ENCODE measurements at places on chromosomes 13 and 19. TPM values are rescaled to one million over a fixed set of nuclear protein-coding genes. Genes with fewer than 3 reads are reported as not detected.

Gene SHISA2
- total RNA-seq = 1.8 TPM

Gene ZNF540
- total RNA-seq = 2.6 TPM

Gene ZNF480
- total RNA-seq = 6.3 TPM

Gene FGF22
- not detected for total RNA-seq

Gene CEACAM3
- total RNA-seq = not detected

Gene PPM1N
- total RNA-seq = not detected

Gene FCAR
- not detected for total RNA-seq

Gene FXYD5
- total RNA-seq = 11.5 TPM

Gene TEX29
- total RNA-seq = not detected

Gene CYP4F11
- not detected for total RNA-seq

Gene TSSK6
- total RNA-seq = 2.6 TPM

Gene CASP14
- not detected for total RNA-seq

Gene OXGR1
- not detected for total RNA-seq

Gene SIGLEC5
- not detected for total RNA-seq

Gene CTXN1
- 10.2 TPM for total RNA-seq

GRCh38 chr13:23609414-23609760 lies 39.2 kb downstream of the TNFRSF19 start:
- no peaks in the 10 kb centered on the region for H3K27me3 ChIP-seq
- no peak for DNase-seq
- H3K36me3 ChIP-seq = no peaks in the 10 kb centered on the region
- H3K4me3 ChIP-seq = no peak overlapping the region

DNA sequence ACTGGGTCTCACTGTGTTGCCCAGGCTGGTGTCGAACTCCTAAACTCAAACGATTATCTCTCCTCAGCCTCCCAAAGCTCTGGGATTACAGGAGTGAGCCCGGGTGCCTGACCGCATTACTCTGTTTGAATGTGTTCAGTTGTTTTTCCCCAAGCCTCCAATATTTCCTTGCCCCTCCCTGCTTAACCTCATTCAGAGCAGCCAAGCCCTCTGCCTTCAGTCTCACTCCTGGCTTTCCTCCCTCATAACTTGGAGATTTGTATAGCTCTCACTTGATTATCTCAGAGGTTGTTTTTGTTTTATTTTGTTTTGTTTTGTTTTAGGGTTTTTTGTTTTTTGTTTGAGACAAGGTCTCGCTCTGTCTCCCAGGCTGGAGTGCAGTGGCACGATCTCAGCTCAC lies 11.4 kb downstream of the EPHX3 start:
- H3K27me3 ChIP-seq = no peaks in the 10 kb centered on the region
- no peak for DNase-seq
- H3K27ac ChIP-seq = no peak overlapping the region
- no peak overlapping the region for H3K4me3 ChIP-seq

GRCh38 chr13:85166891-85167290 lies 632.3 kb downstream of the SLITRK6 start:
- no peak overlapping the region for H3K4me3 ChIP-seq
- no peaks in the 10 kb centered on the region for H3K36me3 ChIP-seq
- H3K4me1 ChIP-seq = no peaks in the 10 kb centered on the region
- H3K27me3 ChIP-seq = no peaks in the 10 kb centered on the region
- no peak for DNase-seq

DNA sequence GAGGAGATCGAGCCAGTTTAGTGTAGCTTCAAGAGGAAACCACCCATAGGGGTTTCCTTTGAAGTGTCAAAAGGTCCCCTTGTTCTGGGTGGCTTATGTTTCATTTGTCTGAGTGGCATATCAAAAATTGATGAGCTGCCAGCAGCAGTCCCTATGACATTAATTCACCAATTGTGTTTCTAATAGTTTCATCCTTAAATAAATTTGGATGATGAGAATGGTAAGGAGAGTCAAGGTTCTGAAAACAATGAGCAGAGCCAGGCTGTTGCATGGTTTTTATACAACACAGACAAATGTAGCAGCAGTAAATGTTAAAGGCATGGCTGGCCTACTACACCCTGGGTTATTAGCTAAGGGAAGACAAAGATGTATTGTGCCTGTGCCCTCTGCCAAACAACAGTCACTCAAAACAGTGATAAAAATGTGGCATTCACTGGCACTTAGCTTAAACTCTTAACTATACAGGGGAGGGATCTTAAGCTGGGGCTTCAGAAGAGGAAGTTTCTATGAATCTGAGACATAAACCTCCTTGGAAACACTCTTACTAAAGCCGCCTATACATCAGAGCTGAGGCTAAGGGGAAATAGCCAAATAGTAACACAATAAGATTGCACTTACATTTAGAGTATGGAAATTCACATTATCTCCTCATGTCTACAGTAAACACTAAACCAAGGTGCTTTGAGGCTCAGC lies 200.5 kb downstream of the POU4F1 start:
- no peaks in the 10 kb centered on the region for H3K4me1 ChIP-seq
- no peak overlapping the region for H3K27ac ChIP-seq
- no peak overlapping the region for H3K4me3 ChIP-seq
- DNase-seq = no peak

DNA sequence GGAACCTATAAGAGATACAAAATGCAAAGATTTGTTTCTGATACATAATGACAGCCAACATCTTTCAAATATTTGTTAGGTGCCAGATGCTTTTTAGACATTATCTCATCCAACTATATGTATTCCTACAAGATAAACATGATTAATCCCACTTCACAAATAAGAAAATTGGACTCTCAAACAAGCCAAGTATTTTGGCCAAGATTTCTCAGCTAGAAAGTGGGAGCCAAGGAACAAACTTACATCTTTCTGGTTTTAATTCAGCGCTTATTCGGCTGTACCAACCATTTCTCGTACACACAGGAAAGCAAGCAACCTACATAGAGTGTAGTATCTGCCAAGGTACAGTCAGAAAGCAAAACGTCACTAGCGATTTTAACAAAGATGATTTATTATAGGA lies 85.7 kb upstream of the SERP2 start:
- no peaks in the 10 kb centered on the region for H3K4me1 ChIP-seq
- no peak for DNase-seq
- no peak overlapping the region for H3K27ac ChIP-seq
- no peak overlapping the region for H3K4me3 ChIP-seq

DNA sequence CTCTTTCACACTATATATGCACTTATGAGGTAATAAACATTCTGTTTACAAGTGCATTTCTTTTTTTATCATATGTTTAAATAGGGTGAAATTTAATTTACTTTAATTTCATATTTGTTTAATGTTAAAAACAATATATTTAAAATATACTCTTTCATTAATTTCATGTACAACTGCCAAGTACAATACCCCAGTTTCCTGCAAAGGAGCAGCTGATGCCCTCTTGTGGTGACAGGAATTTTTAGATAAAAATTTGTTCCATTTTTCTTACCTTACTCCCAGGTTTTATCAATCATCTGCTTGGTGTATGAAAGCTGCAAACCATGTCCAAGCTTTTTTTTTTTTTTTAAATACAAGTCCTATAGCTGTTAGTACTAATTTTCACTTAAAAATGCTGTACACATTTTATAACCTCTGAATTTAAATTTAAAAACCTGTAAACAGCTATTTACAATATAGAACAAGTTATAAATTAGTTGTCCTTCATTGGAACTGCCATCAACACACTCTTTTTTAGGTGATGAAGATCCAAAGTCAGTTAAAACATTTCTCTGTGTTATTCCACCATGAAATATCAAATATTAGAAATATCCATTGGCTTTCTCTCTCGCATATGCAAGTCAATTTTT lies 4.9 kb downstream of the PCDH20 start:
- H3K4me3 ChIP-seq = no peak overlapping the region
- no peaks in the 10 kb centered on the region for H3K27me3 ChIP-seq
- no peak overlapping the region for H3K27ac ChIP-seq
- DNase-seq = no peak
- no peaks in the 10 kb centered on the region for H3K36me3 ChIP-seq
- H3K4me1 ChIP-seq = peaks cover 22% of the 10 kb centered on the region

DNA sequence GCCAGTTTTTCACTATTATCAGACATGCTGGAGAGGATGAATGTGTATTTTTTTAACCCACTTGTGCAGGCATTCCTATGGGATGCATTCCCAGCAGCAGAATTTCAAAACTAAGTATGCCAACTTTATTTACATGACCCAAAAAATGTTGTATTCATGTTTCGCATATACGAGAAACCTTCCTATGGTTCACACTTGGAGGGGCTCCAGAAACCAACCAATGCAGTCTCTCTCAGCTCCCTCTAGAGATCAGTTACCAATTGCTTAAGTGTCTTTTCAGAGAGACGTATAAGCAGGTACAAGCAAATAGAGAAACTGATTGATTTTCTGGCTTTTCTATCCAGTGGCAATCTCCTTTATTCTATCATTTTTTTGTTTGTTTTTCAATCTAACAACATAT lies 5.5 kb upstream of the PTOV1 start:
- no peak overlapping the region for H3K27ac ChIP-seq
- DNase-seq = no peak
- peaks cover 8% of the 10 kb centered on the region for H3K4me1 ChIP-seq
- H3K36me3 ChIP-seq = no peaks in the 10 kb centered on the region
- H3K4me3 ChIP-seq = no peak overlapping the region

DNA sequence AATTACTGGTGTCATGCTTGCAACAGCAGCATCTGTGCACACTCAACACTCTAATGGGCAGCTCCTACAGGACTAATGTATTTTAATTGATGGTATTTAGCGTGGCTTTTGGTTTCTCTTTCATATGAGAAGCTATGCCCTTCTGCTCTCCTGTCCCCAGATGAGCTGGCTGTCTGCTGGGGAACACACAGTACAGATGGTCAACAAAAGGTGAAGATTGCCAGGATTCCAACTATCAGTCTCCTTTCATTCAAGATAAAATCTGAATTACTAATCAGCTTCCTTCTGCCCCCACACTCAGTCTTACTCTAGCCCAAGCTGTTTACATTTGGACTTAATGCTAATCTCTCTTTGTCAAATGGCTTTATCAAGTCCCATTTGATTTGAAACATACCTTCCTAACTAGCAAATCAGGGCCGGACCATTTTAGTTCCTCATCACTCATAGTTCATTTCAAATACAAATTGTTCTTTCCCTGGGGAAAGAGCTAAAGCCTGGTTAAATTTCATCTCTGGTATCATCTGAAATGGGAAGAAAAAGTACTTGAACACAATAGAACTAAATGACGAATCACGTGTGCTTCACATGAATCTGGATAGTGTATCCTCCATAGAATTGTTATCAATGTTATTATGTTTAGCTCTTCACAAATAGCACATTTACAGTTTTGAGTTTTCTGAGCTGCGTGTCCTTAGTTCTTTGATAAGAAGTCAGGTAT lies 988.0 kb downstream of the PCDH17 start:
- H3K27me3 ChIP-seq = no peaks in the 10 kb centered on the region
- no peaks in the 10 kb centered on the region for H3K36me3 ChIP-seq
- H3K4me1 ChIP-seq = no peaks in the 10 kb centered on the region
- no peak overlapping the region for H3K4me3 ChIP-seq

DNA sequence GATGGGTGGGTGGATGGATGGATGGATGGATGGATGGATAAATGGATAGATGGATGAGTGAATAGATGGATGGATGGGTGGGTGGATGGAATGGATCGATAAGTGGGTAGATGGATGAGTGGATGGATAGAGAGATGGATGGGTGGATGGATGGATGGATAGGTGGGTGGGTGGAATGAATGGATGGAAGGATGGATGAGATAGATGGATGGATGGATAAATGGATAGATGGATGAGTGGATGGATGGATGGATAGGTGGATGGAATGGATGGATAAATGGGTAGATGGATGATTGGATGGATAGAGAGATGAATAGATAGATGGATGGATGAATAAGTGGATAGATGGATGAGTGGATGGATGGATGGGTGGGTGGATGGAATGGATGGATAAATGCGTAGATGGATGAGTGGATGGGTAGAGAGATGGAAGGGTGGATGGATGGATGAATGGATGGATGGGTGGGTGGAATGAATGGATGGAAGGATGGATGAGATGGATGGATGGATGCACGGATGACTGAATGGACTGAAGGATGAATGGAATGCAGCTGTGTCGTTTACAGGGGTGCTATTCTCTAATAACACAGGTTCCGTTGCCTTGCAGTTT lies 21.8 kb downstream of the PRR22 start:
- no peak overlapping the region for H3K27ac ChIP-seq
- H3K4me3 ChIP-seq = no peak overlapping the region
- H3K4me1 ChIP-seq = no peaks in the 10 kb centered on the region
- no peaks in the 10 kb centered on the region for H3K36me3 ChIP-seq
- no peaks in the 10 kb centered on the region for H3K27me3 ChIP-seq
- no peak for DNase-seq

DNA sequence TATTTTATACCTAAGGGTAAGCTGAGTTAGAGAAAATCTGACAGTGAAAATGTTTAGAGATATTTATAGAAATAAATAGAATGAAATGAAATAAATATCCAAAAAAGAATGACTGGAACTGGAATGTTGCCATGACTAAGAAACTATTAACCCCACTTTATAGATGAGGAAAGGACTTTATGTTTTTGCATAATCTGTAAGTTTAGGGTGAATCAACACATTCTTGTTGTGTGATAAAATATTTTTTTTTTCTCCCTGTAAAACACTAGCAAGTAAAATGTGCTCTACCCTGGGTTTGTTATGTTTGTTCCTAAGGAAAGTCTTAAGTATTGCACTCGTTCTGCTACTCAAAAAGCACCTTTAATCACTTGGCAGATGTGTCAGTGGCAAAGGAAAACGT lies 83.8 kb upstream of the KL start:
- DNase-seq = no peak
- no peak overlapping the region for H3K27ac ChIP-seq
- H3K36me3 ChIP-seq = no peaks in the 10 kb centered on the region
- H3K4me3 ChIP-seq = no peak overlapping the region
- H3K4me1 ChIP-seq = no peaks in the 10 kb centered on the region
- no peaks in the 10 kb centered on the region for H3K27me3 ChIP-seq

DNA sequence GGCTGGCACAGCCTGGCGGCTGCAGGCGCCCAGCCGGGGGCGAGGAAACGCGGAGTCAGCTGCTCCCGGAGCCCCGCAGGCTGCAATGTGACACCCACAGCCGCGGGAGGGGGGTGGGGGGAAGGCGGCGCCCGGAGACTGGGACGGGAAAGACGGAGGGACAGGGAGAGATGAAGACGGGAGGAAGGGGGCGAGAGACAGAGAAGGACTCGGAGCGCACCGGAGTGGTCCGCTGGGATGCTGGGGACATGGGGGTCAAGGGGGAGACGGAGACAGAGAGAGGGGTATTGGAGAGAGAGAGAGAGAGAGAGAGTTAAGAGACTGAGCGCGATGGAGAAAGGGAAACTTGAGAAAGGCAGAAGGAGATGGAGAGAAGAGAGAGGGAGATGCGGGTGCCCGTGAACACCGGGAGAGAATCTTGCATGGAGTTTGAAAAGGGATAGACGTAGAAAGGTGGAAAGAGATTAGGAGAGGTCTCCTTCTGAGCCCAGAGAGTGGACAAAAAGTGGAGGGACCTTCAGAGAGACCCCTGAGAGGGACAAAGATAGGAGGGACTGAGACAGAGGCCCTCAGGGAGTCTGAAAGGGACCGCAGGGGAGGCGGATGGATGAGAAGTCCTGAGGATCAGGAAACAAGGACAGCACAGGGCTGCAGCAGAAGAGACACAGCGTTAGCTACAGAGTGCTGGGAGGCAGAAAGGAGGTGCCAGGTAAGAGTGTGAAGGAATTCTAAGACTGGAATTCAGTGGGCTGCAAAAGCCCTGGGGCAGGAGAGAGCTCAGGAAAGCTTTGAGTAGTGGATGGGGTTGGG lies 1.0 kb downstream of the SCN1B start:
- H3K27ac ChIP-seq = no peak overlapping the region
- peaks cover 28% of the 10 kb centered on the region for H3K4me1 ChIP-seq
- peaks cover 3% of the 10 kb centered on the region for H3K27me3 ChIP-seq
